ENCODE measurements at places on chromosomes 5 and 9. TPM values are rescaled to one million over a fixed set of nuclear protein-coding genes. Genes with fewer than 3 reads are reported as not detected.

Gene RNF183
- total RNA-seq = not detected

Gene SLC1A1
- 2.5 TPM for total RNA-seq

Gene NRARP
- 5.6 TPM for total RNA-seq

- no peak for DNase-seq
Observed at GRCh38 chr9:63728287-63728686, 1556.7 kb downstream of the FOXD4L5 start.

GRCh38 chr5:126543009-126543408 lies 52.0 kb downstream of the ALDH7A1 start:
- DNase-seq = no peak

GRCh38 chr9:17776735-17777134 lies 197.9 kb downstream of the SH3GL2 start:
- no peak for DNase-seq

DNA sequence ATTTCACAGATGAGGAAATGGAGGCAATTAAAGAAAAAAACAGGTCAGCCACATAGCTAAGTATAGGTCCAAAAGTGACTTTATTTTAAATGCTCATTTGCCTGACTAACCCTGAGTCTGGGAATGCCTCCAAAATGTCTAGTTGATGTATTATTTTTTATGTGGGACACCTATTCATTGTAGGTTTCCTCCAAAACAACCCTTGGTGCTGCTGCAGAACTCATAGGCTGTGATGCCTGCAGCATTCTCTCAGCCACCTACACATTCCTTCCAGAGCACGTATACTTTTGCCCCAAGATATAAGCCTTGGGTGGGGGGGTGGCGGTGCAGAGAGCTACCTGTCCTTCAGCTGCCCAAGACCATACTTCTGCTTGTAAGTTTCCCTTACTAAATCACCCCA lies 77.4 kb downstream of the MSX2 start:
- DNase-seq = no peak

GRCh38 chr5:170218726-170219125 lies 14.1 kb upstream of the C5orf58 start:
- DNase-seq = no peak

Measured in posterior vena cava (tissue), 2 donors.